ENCODE measurements at places on chromosomes 1 and 21. TPM values are rescaled to one million over a fixed set of nuclear protein-coding genes. Genes with fewer than 3 reads are reported as not detected.

CDK18 gene
- 9.2 TPM for total RNA-seq

BTBD19 gene
- total RNA-seq: 10.3 TPM

DNA sequence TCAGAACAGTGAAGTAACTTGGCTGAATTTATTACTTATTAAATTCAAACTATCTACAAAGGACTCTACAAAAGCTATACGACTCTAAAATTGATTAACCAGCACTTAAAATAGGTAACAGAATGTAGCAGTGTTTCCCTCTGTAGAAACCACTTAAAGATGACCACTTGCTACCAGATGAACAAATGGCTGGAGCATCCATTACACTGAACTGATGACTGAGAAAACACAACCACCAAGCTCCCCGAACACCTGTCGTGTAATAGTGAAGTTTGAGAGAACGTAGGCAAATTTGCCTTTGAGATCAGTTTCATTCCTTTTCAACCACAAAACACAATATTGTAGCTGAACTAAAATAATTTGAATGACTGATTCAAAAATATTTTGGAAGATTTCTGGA is 226.7 kb downstream of the KCNT2 start:
- no peak for DNase-seq

GRCh38 chr1:156124557-156125483 is 10.3 kb downstream of the LMNA start:
- DNase-seq: peak; percentile 59

KCNA2 gene
- total RNA-seq: 34.2 TPM

RSPO1 gene
- not detected for total RNA-seq

AMY2A gene
- not detected for total RNA-seq

DNA sequence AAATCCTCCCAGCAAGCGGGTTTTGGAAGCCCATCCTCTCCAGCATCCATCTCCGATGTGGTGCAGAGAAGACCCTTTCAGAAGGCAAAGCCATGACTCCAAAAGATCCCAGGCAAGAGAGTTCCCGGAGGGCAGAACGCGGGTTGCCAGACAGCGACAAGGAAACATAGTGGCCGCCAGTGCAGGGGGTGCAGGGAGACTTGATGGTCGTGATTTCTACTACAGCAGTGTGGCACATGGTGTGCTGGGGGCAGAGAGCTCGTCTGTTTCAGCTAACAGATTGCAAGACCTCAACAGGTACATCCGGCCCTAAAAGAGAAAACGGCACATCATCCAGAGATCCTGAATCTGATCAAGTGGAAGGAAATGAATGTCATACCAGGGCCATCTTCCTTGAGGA is 74.3 kb downstream of the HLCS start:
- no peak for DNase-seq

ATP1A4 gene
- not detected for total RNA-seq

RAB29 gene
- 7.9 TPM for total RNA-seq

DNA sequence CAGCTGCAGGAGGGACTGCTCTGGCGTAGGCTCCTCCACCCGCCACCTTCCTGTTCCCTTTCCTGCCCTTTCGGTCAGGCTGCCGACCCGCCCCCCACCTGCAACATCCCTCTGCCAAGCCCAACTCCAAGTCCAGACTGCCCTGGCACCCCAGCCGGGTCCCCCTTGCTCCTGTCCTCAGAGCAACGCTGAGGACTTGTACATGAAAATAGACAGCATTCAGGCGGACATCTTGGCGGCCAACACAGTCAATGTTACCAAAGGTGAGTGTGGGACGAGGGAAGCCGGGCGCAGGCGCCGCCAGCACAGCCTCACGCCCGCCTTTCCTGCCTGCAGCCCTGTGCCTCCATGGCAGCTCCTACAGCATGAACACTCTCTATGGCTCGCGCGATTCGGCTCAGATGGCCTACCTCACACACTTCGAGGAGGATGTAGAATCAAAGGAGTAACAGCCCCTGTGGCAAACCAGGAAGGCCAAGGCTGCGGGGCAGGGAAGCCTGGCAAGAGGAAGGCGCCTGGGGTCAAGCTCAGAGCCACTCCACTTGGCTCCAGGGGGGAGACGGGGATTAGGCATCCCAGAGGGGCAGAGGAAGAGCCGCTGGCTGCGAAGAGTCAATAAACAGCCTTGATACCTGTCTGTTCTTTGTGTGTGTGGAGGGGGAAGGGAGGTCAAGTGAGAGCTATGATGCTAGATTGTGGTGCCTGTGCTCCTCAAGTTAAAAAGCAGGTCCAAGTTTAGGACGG is 5.8 kb downstream of the RNU5D-1 start:
- DNase-seq: no peak

DNA sequence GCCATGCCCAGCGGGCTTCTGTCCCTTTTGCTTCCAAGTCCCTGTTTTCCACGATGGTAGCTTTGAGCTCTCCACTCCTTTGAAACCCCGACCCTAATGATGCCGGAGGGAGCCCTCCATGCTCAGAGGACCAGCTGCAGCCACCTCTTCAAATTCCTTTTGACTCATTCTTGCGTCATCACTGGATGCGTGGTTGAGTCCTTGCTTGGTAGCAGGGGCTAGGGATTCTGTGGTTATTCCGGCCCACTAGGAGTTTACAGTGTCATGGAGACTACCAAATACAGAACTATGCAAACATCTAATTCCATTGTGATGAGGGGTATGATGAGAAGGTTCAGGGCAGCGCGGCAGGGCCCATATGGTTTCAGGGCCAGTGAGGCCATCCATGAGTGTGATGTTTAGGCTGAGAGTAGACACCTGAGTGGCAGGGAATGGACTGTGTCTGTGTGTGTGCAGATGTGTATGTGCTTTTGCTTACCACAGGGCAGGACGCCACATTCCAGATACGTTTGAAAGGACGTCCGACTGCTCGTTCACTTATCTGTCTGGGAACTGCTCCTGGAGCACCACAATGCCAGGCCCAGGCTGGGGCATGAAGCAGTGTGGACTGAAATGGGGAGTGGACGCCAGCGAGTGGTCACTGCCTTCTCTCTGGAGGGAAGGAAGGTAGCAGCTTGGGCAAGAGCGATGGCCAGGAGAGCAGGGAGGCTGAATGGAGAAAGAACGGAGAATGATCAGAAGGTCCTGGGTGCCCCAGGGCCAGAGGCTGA is 30.4 kb upstream of the ZBTB21 start:
- peak; percentile 17 for DNase-seq

OR10T2 gene
- not detected for total RNA-seq

DNA sequence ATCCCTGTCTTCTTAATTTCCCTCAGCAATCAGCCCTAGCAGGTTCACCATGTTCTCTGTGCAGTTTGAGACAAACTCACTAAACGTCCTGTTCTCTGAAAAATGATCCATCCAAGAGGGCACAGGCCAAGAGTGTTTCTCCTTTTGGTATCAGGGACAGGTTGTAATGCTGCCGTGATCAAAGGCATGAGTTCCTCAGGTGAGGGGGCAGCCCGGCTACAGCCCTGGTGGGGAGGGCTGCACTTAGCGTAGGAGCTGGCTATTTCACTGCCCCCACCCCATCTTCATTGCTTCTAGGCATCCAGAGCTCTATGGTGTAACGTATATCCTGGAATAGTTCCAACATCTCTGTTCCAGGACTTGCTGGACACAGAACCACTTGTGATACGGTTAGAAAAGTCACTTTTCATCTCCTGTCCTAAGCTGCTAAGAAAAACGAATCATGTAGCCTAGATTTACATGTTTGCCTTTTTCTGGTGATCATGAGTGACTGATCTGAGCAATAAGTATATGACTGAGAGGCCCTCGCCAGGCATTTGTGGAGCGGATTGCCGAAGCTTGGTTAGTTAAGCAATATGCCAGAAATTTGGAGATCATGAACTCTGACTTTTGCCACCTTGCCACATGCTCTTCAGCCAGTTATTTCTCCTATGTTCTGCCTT is 41.1 kb upstream of the SRP9 start:
- no peak for DNase-seq

HMGN1 gene
- 447 TPM for total RNA-seq

- DNase-seq: no peak
Observed at GRCh38 chr1:59366346-59366745, 69.5 kb downstream of the FGGY start.

GPR25 gene
- total RNA-seq: not detected

DNA sequence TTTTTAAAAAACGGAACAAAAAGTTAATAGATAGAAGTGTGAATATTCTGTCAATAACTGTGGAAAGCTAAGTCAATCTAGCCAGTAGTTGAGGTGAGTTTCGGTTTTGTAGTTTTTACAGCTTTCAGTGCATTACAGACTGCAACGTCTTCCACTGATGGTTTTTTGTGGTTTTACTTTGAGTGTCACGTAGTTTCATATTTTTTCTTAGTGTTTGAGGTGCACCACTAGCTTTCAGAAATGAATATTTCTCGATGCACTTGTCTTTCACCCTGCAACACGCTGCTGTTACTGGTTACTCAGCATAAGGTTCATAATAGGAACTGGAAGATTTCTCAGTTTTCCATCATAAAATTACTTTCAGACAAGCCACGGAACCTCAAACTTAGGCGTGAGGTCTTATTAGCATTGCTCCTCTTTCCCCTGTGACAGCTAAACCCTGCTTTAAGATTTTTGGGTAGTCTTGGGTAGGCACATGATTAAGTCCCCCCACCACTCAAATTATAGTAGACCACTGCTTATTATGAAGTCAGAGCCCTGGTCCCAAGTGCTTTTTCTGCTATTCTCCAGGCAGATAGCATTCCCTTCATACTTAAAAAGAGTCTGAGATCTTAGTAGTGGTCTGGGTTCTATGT is 1412.7 kb downstream of the KCNT2 start:
- no peak for DNase-seq

DNA sequence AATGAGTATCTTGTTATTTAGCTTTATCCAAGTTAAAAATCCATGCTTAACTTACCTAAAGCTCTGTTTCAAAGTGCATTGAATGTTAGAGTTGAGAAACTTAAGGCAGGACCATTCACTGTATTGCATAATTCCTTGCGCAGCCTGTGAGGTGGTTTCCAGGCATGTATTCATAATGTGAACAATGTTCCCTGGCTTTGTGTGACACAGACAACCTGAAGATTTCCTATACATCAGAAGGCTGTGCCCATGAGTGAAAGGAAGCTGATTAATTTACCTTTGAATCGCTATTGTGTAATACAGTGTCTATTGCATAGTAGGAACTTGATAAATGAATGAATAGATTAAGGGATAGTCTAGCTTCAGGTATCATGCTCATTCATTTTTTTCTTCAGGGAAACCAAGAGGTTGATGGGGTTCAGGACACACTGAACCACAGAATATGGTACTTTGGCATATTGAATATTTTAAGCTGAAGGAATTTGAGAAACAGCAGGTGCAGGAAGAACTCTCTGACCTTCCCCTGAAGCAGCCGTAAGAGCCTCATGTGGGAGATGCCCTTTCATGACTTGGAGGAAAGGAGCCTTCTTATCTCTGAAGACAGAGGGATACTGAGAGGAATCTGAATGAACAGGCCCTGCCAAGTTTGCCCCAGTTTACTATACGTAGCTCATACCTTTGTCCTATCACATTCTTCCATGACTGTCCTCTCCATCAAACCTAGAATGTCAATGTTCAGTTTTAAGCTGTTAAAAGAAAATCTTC is 88.6 kb upstream of the GNG12 start:
- DNase-seq: no peak

GRCh38 chr1:63142001-63142400 is 180.4 kb upstream of the FOXD3 start:
- no peak for DNase-seq

- DNase-seq: no peak
Observed at GRCh38 chr21:26837539-26837938, 7.7 kb downstream of the ADAMTS1 start.

- DNase-seq: peak; percentile 25
Observed at GRCh38 chr1:179082999-179083335, 1.1 kb downstream of the TOR3A start.

GRCh38 chr1:164605254-164606091 is 46.5 kb downstream of the PBX1 start:
- DNase-seq: no peak

- peak; percentile 70 for DNase-seq
Observed at GRCh38 chr1:246566813-246567645, 773 bp downstream of the CNST start.

ANKRD34A gene
- total RNA-seq: 2.2 TPM

GRCh38 chr1:39196244-39197215 is 8.0 kb upstream of the MACF1 start:
- peak; percentile 82 for DNase-seq

Data from A673 (cell line).